ENCODE measurements at places on chromosomes 2 and 18.

- H3K4me1 ChIP-seq: no peaks in the 10 kb centered on the region
- H3K36me3 ChIP-seq: no peaks in the 10 kb centered on the region
- H3K27me3 ChIP-seq: no peaks in the 10 kb centered on the region
- DNase-seq: no peak
Observed at GRCh38 chr2:106812383-106812782, 73.6 kb downstream of the ST6GAL2 start.

GRCh38 chr18:38940475-38940862, 1374.9 kb upstream of the CELF4 start:
- H3K27me3 ChIP-seq: no peaks in the 10 kb centered on the region
- no peak for DNase-seq
- H3K4me3 ChIP-seq: peak overlapping the region; percentile 81
- peak overlapping the region; percentile 97 for H3K27ac ChIP-seq
- H3K36me3 ChIP-seq: peaks cover 18% of the 10 kb centered on the region

- DNase-seq: no peak
- peaks cover 28% of the 10 kb centered on the region for H3K4me1 ChIP-seq
- H3K36me3 ChIP-seq: peaks cover 7% of the 10 kb centered on the region
- no peaks in the 10 kb centered on the region for H3K27me3 ChIP-seq
Observed at GRCh38 chr2:111701266-111701665, 182.7 kb downstream of the ANAPC1 start.

DNA sequence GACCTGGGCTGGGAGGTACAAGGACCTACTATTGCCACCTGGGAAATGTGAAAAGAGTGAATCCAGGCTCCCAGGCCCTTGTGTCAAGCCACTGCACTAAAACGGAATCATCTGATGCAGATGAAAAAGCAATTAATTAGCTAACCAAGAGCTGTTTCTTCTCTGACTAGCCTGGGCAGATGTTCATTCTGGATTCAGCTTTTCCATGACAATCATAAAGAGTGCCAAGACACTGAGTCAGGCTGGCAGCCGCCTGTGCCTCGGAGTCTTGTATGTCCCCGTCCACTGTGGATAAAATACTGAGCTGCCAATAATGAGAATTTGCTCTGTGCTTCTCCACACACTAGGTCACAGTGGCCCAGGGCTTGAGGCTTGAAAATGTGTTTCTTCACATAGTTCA, 21.7 kb upstream of the LCLAT1 start:
- H3K27ac ChIP-seq: no peak overlapping the region
- no peak for DNase-seq
- no peak overlapping the region for H3K4me3 ChIP-seq
- H3K36me3 ChIP-seq: peaks cover 3% of the 10 kb centered on the region
- no peaks in the 10 kb centered on the region for H3K27me3 ChIP-seq

DNA sequence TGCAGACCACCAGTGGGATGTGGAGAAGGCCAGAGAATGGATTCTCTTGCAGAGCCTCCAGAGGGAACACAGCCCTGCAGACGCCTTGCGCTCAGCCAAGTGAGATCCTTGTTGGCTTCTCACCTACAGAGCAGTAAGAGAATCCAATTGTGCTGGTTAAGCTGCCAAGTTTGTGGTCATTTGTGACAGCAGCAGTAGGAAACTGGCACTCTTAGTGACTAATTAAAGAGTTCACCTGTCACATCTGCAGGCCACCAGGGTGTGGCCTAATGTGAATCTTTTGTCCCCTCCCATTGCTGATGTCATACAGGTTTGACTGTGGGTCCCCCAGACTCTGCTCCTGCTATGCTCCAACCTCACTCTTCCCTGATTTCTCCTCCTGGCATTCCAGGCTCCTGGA, 235.9 kb downstream of the TFCP2L1 start:
- no peak overlapping the region for H3K27ac ChIP-seq
- H3K27me3 ChIP-seq: peaks cover 6% of the 10 kb centered on the region
- no peaks in the 10 kb centered on the region for H3K4me1 ChIP-seq
- H3K36me3 ChIP-seq: no peaks in the 10 kb centered on the region
- H3K4me3 ChIP-seq: no peak overlapping the region

GRCh38 chr2:134527381-134527780, 191.4 kb downstream of the TMEM163 start:
- DNase-seq: no peak
- peaks cover 10% of the 10 kb centered on the region for H3K27me3 ChIP-seq
- H3K4me1 ChIP-seq: no peaks in the 10 kb centered on the region
- no peak overlapping the region for H3K27ac ChIP-seq

DNA sequence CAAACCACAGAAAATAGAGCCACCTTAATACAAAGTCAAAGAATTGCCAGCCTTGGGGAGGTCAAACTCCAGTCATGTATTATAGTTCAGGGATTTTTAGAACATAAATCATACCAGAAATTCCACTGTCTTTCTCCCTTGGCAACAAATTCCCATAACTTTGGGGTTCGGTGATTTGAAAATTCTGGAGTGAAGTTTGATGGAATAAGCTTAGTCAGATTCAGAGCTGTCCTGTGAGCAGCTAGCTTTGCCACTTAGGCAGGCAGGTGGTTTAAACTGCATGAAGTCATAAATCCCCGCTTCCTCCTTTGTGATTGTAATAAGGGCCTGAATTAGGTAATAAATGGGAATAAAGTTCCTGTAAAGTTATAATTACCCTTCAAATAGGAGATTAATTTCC, 457.0 kb upstream of the HNMT start:
- H3K27ac ChIP-seq: no peak overlapping the region
- no peaks in the 10 kb centered on the region for H3K36me3 ChIP-seq
- no peak overlapping the region for H3K4me3 ChIP-seq
- H3K4me1 ChIP-seq: no peaks in the 10 kb centered on the region

DNA sequence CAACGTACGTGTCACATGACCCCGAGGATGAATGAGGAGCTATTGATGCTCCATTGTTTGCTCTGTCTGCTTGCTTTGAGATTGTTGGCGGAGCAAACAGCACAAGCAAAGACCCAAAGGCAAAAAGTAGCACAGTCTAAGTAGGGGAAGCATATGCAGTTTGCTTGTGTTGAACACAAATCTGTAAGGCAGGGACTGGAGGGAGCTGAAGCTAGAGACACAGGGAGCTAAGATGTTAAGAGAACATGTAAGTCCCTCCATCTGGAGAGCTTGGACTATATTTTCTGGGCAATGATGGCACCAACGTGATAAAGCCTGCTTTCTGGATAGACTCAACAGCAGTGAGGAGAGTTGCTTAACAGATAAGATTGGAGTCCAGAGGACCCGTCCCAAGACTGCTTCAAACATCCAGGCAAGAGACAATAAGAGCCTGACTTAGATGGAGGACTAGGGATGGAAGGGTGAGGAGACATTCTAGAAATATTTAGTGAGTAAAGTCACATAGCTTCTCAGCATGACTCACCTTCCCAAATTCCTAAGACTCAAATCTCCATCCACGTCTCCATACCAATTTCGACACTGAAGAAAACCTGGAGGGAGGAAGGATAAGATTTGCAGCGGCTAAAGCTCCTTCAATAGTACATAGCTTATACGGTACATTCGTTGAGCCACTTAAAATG, 88.1 kb upstream of the KLF7 start:
- H3K4me1 ChIP-seq: no peaks in the 10 kb centered on the region
- DNase-seq: no peak
- no peak overlapping the region for H3K27ac ChIP-seq
- no peak overlapping the region for H3K4me3 ChIP-seq
- no peaks in the 10 kb centered on the region for H3K36me3 ChIP-seq
- peaks cover 10% of the 10 kb centered on the region for H3K27me3 ChIP-seq

GRCh38 chr2:128773641-128774319, 455.1 kb upstream of the HS6ST1 start:
- no peak overlapping the region for H3K27ac ChIP-seq
- DNase-seq: no peak
- H3K36me3 ChIP-seq: no peaks in the 10 kb centered on the region
- no peaks in the 10 kb centered on the region for H3K4me1 ChIP-seq
- no peak overlapping the region for H3K4me3 ChIP-seq

- H3K27me3 ChIP-seq: peaks cover 37% of the 10 kb centered on the region
- peaks cover 3% of the 10 kb centered on the region for H3K36me3 ChIP-seq
- peak overlapping the region; percentile 37 for H3K4me3 ChIP-seq
- H3K4me1 ChIP-seq: peaks cover 32% of the 10 kb centered on the region
- no peak for DNase-seq
Observed at GRCh38 chr2:102139851-102140250, 2.7 kb upstream of the IL1R1 start.

DNA sequence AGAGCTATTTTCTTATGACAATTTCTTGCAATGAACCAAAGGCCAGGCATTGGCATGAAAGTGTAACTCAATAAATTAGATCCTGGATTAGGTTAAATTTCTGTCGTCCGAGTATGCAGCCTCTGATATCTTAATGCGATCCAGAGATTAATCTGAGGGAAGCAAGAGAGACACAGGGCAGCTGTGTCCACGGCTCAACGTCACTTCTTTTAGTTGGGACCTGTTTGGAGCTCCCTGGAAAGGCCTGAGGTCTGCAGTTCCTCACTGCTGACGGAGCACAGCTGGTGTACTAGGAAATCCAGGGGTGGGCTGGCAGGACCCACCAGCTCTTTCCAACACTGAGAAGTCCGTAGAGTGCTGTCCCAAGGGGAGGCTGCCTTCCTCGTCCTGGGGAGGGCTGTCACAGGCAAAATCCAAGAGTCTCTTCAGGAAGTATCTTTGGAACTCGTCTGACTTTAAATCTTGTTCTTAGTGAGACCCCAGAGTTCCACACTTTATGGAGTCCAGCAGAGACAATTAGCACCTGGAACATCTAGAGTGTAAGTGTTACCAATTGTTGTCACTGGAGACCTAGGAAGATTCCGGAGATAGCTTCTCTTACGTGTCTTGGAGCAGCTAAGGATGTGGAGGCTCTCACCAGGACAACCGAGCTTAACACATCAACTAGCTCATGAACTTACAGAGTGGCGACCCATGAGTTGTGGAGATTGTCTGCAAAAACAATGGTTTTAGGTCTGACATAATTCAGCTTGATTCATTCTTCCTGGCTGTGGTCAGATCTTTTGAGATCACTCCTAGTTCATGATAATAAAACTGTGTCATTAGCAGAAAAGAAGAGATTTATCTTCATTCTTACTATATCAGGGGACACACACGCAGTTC, 173.7 kb downstream of the ACKR3 start:
- peaks cover 9% of the 10 kb centered on the region for H3K27me3 ChIP-seq
- no peak overlapping the region for H3K27ac ChIP-seq
- no peak overlapping the region for H3K4me3 ChIP-seq
- no peaks in the 10 kb centered on the region for H3K4me1 ChIP-seq
- no peaks in the 10 kb centered on the region for H3K36me3 ChIP-seq
- no peak for DNase-seq

DNA sequence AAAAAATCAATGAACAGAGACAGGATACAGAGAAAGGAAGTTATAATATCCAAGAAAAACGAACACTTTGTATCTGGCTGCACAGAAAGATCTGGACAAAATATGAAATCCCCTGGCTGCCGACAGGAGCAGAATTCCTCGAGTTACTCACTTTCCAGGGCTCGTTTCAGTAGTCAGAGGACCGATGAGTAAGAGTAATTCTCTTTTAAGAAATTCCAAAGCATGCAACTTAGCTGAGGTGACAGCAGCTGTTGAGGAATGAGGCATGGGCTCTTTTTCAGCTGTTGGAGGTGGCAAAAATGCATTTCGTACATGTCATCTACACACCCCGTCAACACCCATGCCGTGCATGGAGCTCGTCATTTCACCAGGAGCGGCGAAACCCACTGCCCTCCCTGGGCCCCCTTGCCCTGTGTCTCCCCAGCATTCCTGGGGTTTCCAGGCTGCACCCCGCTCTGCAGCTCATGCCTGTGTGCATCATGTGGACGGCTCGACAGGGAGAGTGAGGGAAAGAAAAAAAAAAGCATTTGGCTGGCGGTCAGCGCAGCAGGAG, 210.8 kb upstream of the SMIM21 start:
- no peak for DNase-seq
- H3K27me3 ChIP-seq: peaks cover 46% of the 10 kb centered on the region
- no peak overlapping the region for H3K27ac ChIP-seq
- no peak overlapping the region for H3K4me3 ChIP-seq
- H3K36me3 ChIP-seq: no peaks in the 10 kb centered on the region
- H3K4me1 ChIP-seq: no peaks in the 10 kb centered on the region

- no peak overlapping the region for H3K4me3 ChIP-seq
- DNase-seq: no peak
- no peak overlapping the region for H3K27ac ChIP-seq
- no peaks in the 10 kb centered on the region for H3K36me3 ChIP-seq
- H3K27me3 ChIP-seq: peaks cover 61% of the 10 kb centered on the region
Observed at GRCh38 chr2:224033601-224034000, 5.5 kb downstream of the SERPINE2 start.

DNA sequence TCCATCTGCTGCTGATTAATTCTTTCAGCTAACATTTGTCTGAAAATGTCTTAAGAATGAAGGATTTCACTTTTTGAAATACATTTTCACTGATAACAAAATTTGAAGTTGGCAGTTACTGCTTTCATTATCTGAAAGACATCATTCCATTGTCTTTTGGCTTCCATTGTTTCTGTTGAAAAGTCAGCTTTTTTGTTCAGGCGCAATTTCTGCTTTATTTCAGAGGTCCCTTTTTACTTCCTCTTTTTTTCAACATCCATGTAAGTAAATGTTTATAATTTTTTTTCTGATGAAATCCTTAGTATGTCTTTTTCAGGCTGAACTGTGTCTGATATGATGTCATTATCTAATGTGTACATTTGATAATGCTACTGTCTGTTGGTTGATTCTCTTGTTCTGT, 184.2 kb downstream of the RND3 start:
- no peaks in the 10 kb centered on the region for H3K27me3 ChIP-seq
- peaks cover 3% of the 10 kb centered on the region for H3K36me3 ChIP-seq
- no peak for DNase-seq
- no peak overlapping the region for H3K27ac ChIP-seq
- no peak overlapping the region for H3K4me3 ChIP-seq

- DNase-seq: no peak
- H3K27me3 ChIP-seq: no peaks in the 10 kb centered on the region
- H3K4me1 ChIP-seq: peaks cover 22% of the 10 kb centered on the region
- no peak overlapping the region for H3K4me3 ChIP-seq
Observed at GRCh38 chr18:45007531-45007930, 326.8 kb downstream of the SETBP1 start.

GRCh38 chr2:75100011-75100800, 99.1 kb downstream of the TACR1 start:
- H3K27ac ChIP-seq: no peak overlapping the region
- DNase-seq: no peak
- no peak overlapping the region for H3K4me3 ChIP-seq
- H3K36me3 ChIP-seq: no peaks in the 10 kb centered on the region
- no peaks in the 10 kb centered on the region for H3K4me1 ChIP-seq
- H3K27me3 ChIP-seq: no peaks in the 10 kb centered on the region

- H3K4me1 ChIP-seq: no peaks in the 10 kb centered on the region
- H3K36me3 ChIP-seq: no peaks in the 10 kb centered on the region
- no peak for DNase-seq
- H3K27me3 ChIP-seq: peaks cover 48% of the 10 kb centered on the region
- H3K27ac ChIP-seq: no peak overlapping the region
Observed at GRCh38 chr2:237563816-237564215, 2.6 kb upstream of the PRLH start.

- DNase-seq: no peak
- H3K27me3 ChIP-seq: no peaks in the 10 kb centered on the region
- H3K36me3 ChIP-seq: no peaks in the 10 kb centered on the region
- no peak overlapping the region for H3K4me3 ChIP-seq
- no peaks in the 10 kb centered on the region for H3K4me1 ChIP-seq
Observed at GRCh38 chr2:182144776-182145165, 159.1 kb downstream of the PPP1R1C start.

All from effector memory CD8-positive, alpha-beta T cell (primary cell).